ENCODE measurements at places on chromosomes 7 and 10.

DNA sequence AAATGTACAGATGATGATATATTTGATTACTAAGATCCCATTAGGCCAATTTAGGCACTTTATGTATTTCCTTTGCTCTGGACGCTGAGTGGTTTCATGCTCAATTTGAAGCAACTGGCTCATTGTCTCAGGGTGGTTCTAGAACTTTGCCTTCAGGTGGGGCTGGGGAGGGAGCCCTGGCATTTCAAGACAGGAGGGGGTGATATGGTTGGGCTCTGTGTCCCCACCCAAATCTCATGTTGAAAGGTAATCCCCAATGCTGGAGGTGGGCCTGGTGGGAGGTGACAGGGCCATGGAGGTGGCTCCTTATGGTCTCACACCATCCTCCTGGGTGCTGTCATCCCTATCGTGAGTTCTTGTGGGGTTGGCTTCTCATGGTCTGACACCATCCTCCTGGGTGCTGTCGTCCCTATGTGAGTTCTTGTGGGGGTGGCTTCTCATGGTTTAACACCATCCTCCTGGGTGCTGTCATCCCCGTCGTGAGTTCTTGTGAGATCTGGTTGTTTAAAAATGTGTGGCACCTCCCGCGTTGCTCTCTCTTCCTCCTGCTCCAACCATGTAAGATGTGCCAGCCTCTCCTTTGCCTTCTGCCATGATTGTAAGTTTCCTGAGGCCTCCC, 151.5 kb upstream of the KLF6 start:
- DNase-seq: no peak

DNA sequence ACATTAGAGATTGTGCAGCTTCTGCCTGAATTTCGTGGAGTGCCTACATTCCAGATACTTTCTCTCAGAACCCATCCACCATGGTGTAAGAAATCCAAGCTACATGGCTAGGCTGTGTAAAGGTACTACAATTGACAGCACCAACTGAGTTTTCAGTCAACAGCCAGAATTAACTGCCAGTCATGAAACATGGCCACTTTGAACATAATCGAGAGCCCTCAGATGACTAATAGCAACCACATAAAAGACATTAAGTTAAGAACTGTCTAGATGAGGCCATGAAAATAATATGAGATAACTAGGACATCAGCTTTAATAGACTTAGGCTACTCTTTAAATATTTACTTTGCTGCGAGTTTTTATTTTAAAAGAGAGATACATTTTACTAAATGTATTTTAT, 1106.8 kb upstream of the LRRTM3 start:
- DNase-seq: no peak

- DNase-seq: no peak
These were observed 28.6 kb downstream of the MTURN start for GRCh38 chr7:30163231-30163894.

GRCh38 chr10:644076-644942, 45.2 kb downstream of the DIP2C start:
- DNase-seq: no peak

DNA sequence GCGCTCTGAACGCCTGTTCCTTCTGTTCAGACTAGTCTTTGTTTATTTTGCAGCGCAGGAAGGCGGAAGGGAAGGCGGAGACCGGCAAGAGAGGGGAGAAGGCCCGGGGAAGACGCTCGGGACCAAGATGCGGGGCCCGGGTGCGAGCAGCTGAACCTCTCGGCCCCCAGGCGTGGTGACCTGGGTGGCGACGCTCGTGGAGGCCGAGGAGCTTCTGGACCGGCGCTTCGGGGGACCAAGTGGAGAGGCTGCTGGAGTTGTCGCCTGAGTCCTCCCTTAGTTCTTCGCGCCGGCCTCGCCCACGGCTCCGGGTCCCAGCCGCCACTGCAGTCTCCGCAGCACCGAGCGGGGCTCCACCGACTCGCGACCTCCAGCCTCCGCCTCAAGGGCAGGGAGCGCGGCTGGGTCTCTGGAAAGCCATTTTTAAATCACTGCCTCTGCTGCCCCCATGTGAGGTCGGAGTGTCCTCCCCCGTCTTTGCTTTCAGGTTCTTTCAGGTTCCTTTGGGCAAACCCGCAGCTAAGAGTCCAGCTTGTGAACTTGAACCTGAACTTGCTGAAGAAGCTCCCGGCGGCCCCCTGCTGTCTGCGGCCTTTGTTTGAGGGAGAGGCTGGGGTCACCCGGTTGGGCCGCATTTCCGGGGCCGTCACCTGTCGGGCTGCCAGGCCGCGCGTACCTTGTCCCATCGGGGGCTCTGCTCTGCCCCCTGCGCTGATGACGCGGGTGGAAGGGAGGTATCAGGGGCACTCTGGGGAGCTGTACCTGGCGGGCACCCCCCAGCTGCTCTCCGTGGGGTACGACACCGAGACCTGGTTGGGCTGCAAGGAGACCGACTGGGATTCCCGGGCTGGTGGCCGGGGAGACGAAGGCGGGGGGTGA, 136.0 kb downstream of the KIF20B start:
- DNase-seq: no peak

DNA sequence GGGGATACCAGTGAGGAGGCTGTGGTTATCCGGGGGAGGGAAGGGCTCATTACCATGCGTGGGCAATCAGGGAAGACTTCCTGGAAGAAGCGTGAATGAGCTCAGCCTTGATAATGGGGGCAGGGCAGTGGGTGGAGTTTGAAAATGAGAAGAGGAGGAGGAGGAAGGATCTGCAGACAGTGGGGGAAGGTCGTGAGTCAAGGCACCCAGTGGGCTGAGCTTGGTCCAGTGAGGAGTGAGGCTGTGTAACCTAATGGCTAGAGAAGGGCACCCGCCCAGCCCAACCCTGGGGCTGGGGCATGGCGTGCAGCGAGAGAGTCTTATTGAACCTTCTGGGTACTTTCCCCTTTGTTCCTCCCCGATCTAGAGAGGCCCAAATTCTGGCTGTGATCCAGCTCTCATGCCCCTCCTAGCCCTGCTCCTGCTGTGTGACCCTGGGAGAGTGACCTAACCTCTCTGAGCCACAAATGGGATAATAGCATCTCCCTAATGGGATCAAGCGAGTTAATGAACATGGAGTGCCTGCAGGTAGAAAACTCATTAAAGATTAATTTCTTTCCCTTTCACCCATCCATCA, 31.5 kb downstream of the CLIP2 start:
- DNase-seq: no peak

DNA sequence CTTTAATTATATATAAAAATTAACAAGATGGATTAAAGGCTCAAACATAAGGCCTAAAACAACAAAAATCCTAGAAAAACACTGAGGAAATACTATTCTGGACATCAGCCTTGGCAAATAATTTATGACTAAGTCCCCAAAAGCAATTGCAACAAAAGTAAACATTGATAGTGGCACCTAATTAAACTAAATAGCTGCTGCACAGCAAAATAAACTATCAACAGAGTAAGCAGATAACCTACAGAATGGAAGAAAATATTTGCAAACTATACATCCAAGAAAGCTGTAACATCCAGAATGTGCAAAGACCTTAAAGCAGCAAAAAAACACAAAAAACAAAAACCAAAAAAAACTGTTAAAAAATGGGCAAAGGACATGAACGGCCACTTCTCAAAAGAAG, 384.0 kb upstream of the SEMA3D start:
- no peak for DNase-seq

DNA sequence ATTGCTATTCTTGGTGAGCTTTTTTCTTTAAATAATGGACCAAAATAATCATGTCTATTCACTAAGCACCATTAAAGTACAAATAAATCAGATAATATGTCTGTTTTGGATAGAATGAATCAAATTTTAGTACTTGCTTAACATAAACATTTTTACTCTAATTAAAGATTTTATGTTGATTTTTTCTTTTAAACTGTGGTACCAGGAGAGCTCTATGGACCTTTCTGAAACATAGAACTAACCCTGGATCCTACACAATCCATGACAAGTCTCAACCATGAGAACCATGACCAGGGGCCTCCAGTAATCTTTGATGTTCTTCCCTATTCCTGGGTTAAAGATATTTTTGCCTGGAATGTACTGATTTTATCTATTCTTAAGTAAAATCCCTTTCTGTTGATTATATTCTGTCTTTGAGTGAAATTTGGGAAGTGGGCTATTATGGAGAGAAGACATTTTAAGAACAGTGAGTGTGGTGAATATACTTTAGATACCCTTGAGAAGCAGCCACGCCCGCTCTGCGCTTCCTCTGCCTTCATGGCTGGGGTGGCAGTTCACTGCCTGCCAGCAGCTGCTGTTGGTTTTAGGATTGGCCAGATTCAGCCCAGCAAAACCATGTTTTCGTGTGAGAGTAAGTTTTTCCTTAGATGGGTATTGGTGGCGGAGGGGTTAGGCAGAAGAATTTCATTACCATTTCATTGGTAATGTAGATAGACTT, 42.2 kb upstream of the BHLHA15 start:
- DNase-seq: no peak

DNA sequence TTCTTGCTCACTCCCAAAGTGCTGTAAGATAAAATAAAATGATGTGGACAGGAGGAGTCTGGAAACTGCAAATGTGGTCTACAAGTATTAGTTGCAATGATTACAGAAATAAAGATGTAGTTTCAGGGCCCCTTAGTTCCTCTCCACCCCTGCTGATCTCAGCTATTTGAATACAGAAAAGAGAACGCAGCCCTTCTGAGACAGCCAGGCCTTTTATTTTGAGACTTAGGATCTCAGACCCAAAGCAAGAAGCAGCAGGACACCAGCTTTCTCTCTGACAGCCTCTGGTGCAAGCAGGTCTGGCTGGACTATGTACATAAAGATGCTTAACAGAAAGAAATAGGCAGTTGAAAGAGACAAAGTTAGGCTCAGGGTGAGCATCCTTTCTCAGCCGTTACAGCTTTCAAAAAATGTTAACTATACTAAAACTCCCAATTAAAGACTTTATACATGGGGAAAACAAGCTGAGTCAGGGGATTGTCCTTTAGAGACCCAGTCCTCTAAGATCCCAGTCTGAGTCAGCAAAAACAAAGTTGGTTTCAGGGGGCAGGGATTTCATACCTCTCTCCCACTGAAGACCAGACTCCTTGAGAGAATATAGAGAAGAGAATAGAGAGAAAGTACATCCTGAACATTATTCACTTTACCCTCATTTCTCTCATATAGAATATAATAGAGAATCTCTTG, 220.4 kb downstream of the TMEM178B start:
- DNase-seq: no peak

DNA sequence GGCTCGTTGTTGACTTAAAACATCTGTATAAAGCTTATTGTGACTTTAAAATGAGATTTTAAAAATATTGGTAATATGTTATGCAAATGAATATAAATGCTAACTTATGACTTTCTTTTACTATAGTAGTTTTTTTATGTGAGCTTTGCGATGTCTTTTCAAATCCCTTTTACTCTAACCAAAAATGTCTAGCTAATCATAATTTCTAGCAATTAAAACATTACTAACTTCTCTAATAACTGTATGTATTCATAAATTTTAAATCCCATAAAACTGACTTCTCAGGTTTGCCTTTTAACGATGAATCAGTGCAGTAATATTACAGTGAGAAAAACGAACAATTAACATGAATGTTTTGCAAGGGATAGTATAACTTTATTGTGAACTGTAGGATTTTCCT, 113.2 kb downstream of the MAPK8 start:
- DNase-seq: no peak

- no peak for DNase-seq
These were observed 801.4 kb upstream of the MBL2 start for GRCh38 chr10:53574024-53574423.

DNA sequence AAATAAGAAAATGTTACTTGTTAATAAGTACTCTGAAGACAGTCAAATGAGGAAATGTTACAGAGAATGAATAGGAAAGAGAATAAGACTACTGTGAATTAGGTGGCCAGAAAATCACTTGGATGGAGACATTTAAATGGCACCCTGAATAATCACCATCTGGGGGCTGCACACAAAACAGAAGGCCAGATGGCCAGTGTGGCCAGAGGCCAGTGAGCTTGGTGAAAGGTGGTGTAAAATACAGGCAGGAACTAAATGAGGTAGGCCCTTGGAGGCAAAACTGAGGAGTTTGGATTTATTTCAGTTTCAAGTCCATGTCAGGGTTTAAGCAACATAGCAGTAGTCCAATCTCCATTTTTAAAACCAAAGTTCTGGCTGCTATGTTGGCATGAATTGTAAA, 126.7 kb downstream of the TSPAN12 start:
- no peak for DNase-seq

DNA sequence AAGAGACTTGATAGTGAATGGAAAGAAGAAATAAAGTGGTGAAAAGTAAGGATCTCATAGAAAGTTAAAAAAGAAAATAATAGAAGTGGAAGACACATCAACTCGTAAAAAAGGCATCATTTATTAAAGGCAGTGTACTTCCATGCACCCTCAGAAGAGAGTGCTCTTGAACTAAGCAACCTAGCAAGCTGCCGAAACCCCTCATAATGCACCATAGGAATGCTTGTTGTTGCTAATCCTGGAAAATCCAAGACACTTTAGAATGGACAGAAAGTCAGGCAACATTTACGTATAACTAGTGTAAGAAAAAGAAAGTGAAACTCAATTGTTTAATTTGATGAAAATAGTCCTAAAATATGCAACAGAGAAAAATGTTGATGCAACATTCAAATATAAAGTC, 12.8 kb downstream of the TFPI2 start:
- no peak for DNase-seq

- DNase-seq: no peak
These were observed 23.6 kb downstream of the SKIDA1 start for GRCh38 chr10:21501731-21502347.

GRCh38 chr7:79862447-79863210, 272.0 kb upstream of the GNAI1 start:
- DNase-seq: no peak

GRCh38 chr7:98753176-98753575, 116.6 kb downstream of the TMEM130 start:
- DNase-seq: no peak

GRCh38 chr10:78644550-78644949, 424.2 kb upstream of the ZMIZ1 start:
- DNase-seq: no peak

DNA sequence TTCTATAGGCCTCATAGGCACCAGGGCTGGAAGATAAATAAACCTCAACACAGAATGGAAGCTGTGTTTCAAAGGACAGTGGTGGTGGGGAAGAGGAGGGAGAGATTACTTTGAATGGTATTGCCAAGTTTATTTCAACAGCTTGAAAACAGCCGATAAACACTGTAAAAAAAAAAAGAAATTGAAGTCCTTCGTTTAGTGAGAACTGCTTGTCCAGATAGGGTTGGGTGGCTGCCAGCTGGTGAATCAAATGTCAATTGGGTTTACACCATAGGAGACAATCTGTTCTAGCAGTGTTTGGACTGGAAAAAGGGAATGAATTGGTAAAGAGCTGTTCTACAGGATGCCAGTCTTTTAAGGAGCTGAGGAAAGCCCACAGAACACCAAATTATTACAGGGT, 254.8 kb downstream of the PHF14 start:
- no peak for DNase-seq
